Activated CD4-positive, alpha-beta memory T cell treated with anti-CD3 and anti-CD28 coated beads for 36 hours (primary cell): ENCODE measurements at places on chromosomes 5 and 9. TPM values are rescaled to one million over a fixed set of nuclear protein-coding genes. Genes with fewer than 3 reads are reported as not detected.

Gene CARTPT
- not detected for total RNA-seq

Gene CFAP157
- 0.10 TPM for total RNA-seq

Gene GPBP1
- 94.1 TPM for total RNA-seq

Gene SLIT3
- total RNA-seq, result 2.1 TPM

Gene RNF224
- total RNA-seq, result not detected

Gene OLFML2A
- total RNA-seq, result not detected

DNA sequence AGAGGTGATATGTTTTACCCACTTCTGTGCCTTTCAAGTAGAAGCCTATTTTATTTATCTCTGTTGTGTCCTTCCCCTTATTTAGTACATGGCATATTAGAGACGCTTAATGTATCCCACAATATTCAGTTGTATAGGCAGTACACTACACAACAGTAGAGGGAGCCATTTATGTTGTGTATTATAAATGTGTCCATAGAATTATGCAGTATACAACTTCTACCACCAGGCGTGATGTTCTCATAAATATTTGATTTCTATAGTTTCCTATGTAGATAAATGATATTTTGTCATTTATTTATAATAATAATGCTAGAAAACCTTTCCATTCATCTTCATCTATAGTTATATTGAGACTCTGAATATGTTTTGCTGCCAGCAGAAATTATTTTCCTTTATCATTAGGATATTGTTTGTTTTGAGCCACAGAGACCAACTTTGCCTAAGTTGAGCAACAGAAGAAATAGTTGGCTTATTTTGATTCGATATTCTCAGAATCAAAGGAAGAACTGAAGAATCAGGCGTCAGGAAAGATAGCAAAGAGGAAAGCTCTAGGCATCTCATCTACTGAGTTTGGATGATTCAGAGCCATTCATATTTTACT, 81.7 kb downstream of the ADAMTS19 start:
- H3K4me1 ChIP-seq, result no peaks in the 10 kb centered on the region
- no peak overlapping the region for H3K4me3 ChIP-seq
- DNase-seq, result no peak
- no peaks in the 10 kb centered on the region for H3K27me3 ChIP-seq
- no peaks in the 10 kb centered on the region for H3K36me3 ChIP-seq

- H3K27ac ChIP-seq, result peak overlapping the region; percentile 90
- peak overlapping the region; percentile 99 for H3K4me3 ChIP-seq
- H3K36me3 ChIP-seq, result peaks cover 55% of the 10 kb centered on the region
- no peak for DNase-seq
- peaks cover 73% of the 10 kb centered on the region for H3K4me1 ChIP-seq
These were observed 1.5 kb downstream of the TNFAIP8 start for GRCh38 chr5:119357270-119357669.

GRCh38 chr5:9955586-9955985, 294.1 kb downstream of the ATPSCKMT start:
- no peaks in the 10 kb centered on the region for H3K36me3 ChIP-seq
- no peak overlapping the region for H3K27ac ChIP-seq
- no peaks in the 10 kb centered on the region for H3K4me1 ChIP-seq
- H3K27me3 ChIP-seq, result no peaks in the 10 kb centered on the region

GRCh38 chr9:99808454-99808853, 13.2 kb upstream of the NR4A3 start:
- no peak overlapping the region for H3K27ac ChIP-seq
- no peaks in the 10 kb centered on the region for H3K36me3 ChIP-seq
- peaks cover 30% of the 10 kb centered on the region for H3K4me1 ChIP-seq
- no peak for DNase-seq

- H3K4me1 ChIP-seq, result no peaks in the 10 kb centered on the region
- H3K36me3 ChIP-seq, result no peaks in the 10 kb centered on the region
- no peak overlapping the region for H3K4me3 ChIP-seq
- H3K27ac ChIP-seq, result no peak overlapping the region
These were observed 152.5 kb downstream of the ADAMTS6 start for GRCh38 chr5:65329266-65329665.

DNA sequence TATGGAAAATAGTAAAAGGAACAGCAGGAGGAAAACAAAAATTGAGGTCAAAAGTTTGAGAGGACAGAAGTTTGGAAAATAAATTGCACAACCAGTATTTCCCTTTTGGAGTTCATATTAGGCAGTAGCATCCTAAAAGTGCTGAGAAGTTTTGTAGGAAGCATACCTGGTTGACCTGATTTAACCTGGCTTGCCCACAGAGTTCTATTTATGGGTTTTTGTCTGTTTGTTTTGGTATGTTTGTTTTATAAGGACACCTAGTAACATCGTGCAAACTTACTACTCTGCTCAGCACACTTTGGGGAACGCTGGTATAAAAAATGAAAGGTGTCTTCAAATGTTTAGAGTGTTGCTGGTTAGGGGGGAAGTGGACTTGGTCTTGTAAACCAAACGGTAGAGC, 15.1 kb downstream of the ADRB2 start:
- no peak for DNase-seq
- no peak overlapping the region for H3K4me3 ChIP-seq
- H3K4me1 ChIP-seq, result peaks cover 30% of the 10 kb centered on the region
- H3K36me3 ChIP-seq, result no peaks in the 10 kb centered on the region
